ENCODE measurements at places on chromosomes 3 and 15.

- no peak for DNase-seq
Observed at GRCh38 chr15:45180648-45181436, 6.9 kb downstream of the SHF start.

DNA sequence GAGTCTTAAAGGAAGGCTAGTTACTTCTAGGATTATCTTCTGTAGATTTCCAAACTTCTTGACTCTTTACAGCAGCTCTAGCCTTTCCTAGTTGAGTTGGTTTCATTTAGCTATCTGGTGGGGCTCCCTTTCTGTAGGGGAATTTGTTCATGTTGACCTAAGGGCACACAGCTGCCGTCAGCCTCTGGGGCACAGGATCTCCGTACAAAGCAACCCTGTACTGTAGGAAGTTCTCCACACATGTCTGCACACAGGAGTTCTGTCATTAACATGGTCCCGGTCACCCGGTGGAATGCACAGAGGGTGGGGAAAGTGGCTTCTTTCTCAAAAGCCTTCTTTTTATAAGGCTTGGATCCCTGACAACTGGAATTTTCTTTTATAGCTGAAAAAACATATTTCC, 88.7 kb upstream of the TNIK start:
- no peak for DNase-seq

GRCh38 chr3:170531657-170532335, 54.1 kb downstream of the SLC7A14 start:
- DNase-seq, result no peak

DNA sequence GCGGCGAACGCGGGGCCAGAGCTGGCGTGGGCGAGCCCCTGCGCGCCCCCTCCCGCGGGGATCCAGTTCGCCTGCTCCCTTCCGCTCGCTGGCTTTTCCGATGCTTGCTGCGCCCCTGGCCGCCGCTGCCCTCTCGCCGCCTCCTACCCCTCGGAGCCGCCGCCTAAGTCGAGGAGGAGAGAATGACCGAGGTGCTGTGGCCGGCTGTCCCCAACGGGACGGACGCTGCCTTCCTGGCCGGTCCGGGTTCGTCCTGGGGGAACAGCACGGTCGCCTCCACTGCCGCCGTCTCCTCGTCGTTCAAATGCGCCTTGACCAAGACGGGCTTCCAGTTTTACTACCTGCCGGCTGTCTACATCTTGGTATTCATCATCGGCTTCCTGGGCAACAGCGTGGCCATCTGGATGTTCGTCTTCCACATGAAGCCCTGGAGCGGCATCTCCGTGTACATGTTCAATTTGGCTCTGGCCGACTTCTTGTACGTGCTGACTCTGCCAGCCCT, 721 bp downstream of the P2RY1 start:
- DNase-seq, result no peak

GRCh38 chr15:29454506-29454905, 184.9 kb upstream of the NSMCE3 start:
- DNase-seq, result no peak

Data from activated CD8-positive, alpha-beta memory T cell treated with anti-CD3 and anti-CD28 coated beads for 1 hour (primary cell).